ENCODE measurements at places on chromosomes 4 and X.

- peak; percentile 54 for DNase-seq
Observed at GRCh38 chr4:138911909-138912703, 103.5 kb upstream of the NOCT start.

DNA sequence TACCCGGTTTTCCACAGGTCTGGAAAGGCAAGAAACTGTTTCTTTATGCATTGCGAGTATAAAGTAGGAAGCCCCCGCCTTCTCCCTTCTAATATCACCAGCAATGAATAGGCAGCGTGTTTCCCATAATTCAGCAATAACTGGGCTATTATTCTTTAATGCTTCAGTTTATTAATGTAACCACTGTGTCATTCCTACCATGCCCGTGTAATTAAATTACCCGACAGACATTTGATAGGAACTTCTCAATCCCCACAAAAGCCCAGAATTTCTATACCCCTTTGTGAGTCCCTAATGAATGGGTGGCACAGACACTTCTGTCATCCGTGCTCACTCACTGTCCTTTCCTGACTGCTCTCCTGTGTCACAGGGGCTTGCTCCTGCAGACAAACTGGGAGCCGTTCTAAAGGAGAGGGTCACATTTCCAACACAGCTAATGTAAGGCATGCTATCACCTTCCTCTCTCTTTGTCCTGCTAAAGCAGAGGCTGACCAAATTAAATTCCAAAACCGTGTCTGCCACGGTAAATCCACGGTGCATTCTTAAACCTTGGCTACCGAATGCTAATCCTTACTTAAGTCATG, 108.5 kb upstream of the MID1 start:
- no peak for DNase-seq

DNA sequence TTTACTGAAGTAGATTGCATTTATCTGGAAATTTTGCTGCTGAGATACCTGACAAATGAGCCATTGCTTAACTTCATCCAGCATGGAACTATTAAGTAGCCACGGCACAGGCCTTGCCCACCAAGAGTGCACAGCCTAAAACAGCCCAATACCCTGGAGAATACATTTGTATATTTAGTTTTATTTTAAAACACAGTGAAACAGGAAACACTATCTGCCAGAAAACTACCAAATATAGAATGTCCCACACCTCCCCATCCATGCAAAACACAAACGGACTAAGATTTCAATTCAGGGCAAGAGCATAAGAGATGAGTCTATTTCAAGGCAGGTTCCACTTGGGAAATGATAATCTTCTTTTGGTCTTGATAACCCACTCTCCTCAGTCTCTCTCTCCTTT, 57.1 kb downstream of the MAML3 start:
- peak; percentile 41 for DNase-seq

DNA sequence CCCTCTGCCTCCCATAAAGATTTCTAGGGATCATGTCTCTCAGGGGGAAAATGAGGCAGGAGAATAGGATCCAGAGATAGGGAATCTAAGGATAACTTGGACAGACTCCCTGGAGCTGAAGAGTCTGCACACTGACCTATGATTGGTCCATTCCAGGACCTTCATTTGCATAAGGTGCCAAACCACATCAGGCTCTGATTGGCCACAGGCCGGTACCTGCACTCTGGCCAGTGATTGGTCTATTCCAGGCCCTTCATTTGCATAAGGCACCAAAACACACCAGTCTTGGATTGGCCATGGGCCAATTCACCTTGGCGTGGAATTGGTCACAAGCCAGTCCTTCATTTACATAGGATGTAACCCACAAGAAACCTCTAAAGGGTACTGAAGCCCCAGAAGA, 4.0 kb upstream of the HERC5 start:
- no peak for DNase-seq

DNA sequence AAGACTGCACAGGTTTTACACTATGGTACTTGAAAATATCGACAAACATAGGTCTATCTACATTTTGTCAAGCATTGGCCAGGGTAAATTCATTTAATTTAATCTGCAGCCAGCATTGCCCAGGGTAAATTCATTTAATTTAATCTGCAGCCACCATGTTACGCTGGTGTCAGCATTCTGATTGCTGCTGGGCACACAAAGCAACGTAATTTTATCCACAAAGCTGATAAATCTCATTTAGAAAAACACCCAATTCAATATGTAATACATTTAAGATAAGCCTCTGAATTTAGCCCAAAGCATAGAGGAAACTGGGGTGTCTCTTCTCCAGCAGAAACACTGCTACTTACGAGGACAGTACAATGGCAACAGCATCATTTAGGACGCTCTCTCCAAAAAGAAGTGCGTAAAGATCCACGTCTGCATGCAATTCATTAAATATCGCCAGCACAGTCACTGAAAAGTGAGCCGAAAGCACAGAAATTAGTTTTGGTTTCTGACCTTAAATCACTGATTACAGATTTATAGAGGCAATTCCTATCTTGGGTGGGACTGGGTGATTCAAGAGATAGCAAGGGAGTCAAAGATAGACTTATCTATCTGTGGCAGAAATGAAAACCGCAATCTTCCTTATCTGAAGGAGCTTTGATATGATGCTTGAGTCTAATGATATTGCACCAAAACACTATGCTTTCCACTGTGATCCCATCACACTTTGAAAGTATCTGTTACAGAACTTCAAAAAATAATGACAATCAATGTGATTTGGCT, 88.8 kb downstream of the CHST7 start:
- DNase-seq, result no peak

DNA sequence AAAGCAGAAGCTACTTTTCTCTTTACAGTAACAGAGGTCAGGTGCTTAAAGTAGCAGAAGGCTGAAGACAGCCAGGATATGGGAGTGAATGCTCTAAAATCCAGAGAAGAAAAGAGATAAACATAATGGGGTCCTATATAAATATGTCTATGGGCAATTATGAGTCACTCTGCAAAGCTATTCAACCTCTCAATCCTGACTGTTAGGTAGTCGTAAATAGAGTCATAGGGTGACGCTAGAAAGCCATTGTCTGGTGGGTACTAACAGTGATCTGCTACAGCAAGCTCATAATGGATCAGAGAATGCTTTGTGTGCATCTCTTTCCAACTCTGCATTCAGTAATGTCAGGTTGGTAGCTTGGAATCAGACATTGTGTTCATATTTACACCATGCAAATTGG, 53.5 kb upstream of the PDE5A start:
- no peak for DNase-seq

All from choroid plexus epithelial cell (primary cell).